ENCODE measurements at places on chromosomes 6 and 20.
A peak's percentile ranks its signal among the peaks of the same experiment; 100 is the strongest.

- DNase-seq: no peak
Observed at GRCh38 chr20:9677100-9677623, 161.7 kb downstream of the PAK5 start.

DNA sequence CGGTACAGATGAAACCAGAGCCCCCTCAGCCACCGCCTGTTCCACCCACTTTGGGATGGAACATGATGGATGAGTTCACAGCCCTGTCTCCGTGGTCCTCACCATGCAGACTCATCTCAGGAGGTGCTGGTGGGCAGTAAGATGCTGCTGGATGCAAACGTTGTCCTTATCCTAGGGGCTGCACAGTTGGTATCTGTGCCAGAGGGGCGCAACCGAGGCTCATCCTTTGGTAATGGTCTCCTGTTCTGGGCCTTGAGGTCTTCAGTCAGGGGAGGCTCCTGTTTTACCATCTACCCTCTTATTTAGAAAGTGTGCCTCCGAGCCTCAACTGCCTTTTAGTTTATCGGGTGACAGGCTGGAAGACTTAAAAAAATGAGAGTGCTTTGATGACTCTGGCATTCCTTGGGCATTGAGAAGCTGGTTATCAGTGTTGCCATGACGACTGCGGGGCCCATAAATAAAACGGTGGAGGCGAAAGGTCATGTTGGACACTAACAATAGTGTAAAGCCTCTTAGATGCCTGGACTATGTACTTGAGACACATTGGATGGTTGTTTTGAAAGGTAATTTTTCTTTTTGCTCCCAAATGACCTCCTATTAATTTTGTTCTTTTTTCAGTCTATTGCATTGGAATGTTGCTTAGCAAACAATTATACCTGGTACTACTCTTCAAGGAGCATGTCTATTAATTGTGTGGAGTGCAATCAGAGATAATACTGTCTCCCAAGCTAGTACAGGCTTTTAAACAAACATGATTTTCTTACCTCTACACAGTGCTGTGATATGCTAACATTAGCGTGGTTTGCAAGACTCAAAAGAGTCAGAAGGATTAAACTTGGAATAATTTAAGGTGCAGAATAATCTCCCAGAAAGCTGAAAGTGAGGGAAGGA is 74.2 kb upstream of the DSP start:
- no peak for DNase-seq

DNA sequence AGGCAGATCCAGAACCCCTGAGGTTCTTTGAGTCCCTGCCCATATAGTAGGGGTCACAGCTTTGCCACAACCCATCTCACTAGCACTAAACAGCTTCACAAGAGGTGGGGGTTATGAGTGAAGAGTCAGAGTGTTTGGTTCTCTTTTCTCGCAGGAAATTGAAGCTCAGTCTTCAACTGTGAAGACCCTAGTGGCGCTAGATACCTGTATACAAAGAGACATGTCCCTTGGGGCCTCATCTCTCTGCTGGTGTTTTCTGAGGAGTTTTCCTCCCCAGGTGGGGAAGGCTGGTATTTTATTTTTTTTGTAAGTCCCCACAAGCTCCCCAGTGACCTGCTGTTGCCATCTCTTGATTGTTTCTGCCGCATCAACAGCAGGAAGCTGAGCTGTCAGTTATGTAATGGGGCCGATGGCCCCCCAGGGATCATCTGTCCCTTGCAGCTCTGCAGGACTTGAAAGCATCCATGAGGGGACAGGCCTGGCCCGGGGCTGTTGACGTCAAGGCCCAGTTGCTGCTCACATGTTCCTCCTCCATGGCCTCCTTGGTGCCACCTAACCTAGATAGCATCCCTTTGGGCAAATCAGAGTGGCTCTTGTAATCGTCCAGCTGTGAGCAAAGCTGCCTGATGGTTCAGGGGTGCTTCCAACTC is 23.1 kb downstream of the STK35 start:
- DNase-seq: no peak

GRCh38 chr6:87237804-87238203 is 82.4 kb downstream of the ZNF292 start:
- DNase-seq: peak; percentile 10

GRCh38 chr6:56758553-56758952 is 115.9 kb upstream of the DST start:
- no peak for DNase-seq

DNA sequence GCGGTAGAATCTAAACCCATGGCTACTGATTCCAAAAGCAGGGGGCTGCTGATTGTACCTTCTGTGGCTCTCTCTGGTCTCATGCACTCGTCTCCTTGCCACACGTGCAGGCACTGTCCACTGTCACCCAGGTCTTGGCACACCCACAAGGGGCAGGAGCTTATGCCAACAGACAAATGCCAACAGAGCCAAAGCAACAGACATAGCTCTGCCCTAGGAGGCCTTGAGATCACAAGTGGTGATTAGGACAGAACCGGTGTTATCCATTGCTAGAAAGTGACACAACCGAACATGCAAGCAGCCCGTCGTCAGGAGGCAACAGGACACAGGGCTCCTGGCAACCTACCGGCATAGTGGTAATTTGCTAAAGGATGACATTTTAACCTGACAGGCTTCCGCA is 36.8 kb upstream of the MRPS10 start:
- DNase-seq: no peak

GRCh38 chr6:28683945-28684538 is 158.4 kb downstream of the GPX5 start:
- peak; percentile 41 for DNase-seq

DNA sequence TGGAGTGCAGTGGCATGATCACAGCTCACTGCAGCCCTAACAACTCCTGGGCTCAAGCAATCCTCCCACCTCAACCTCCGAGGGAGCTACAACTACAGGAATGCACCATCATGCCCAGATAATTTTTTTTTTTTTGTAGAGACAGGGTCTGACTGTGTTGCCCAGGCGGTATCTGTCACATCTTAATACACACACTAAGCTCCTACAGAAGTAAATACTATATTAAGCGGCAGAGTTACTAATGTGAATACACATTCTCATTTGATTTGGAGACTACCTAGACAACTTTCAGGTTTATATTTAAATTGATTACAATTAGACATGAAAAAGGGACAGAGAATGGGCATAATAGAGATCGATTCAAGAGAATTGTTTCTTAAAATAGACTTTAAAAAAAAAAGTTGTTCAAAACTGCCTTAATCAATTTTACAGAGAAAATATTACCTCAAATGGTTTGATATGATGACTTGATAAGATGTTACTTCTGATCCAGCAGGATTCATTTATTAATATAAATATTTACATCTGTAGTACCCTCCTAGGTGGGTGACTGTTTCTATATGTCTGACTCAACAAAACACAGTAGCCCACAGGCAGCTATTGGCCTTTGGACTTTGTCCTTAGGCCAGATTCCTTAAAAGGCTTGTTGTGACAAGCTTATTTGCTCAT is 7.1 kb upstream of the LOC128125822 start:
- DNase-seq: no peak

DNA sequence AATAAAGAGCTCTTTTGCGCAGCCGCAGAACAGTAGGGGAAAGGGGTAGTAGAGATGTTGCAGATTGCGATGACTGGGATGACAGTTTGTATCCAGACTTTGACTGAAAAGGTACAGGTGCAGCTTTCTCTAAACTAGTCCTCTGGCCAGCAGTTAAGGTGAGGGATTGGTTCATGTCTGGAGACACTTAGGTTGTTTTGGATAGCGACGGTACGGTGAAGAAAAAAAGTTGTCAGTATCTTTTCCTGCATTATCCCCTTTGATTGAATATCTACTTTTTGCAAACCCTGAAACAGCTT is 537 bp downstream of the PRR3 start:
- DNase-seq: no peak

- DNase-seq: no peak
Observed at GRCh38 chr6:16104624-16105433, 24.1 kb upstream of the MYLIP start.

DNA sequence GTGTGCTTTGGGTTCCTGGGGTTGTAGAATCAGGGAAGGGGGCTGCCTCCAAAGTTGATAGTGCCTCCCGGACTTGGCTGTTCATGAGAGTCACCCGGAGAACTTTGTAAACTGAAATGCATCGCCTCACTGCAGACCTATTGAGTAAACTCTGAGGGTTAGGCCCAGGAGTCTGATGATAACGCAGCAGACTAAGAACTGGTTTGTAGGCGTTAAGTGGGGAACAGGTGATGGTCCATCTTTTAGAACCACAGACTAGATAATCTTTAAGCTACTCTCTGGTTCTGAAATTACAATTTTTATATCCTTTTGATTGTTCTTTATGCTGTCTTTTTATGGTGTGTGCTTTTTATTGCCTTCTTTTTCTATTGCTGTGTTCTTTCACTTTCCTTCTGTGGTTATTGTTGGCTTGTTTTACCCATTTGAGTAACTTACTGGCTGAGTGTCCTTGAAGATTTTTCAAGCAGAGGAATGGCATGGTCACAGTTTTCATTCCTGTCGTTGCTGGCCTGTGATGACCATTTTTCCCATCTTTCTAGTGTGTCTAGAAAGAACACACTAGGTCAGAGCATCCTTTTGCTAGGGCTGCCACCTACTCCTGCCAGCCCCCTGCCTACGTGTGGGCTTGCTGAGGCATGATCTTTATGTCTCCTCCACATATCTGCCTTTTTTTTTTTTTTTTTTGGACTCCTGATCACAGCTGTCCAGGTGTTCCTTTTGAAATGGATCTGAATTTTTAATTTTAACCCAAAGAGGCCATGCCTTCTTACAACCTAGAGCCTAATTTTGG is 30.9 kb downstream of the LRRC1 start:
- no peak for DNase-seq

GRCh38 chr6:4682431-4683097 is 93.6 kb upstream of the CDYL start:
- no peak for DNase-seq

GRCh38 chr6:31094389-31094881 is 17.9 kb downstream of the C6orf15 start:
- no peak for DNase-seq

DNA sequence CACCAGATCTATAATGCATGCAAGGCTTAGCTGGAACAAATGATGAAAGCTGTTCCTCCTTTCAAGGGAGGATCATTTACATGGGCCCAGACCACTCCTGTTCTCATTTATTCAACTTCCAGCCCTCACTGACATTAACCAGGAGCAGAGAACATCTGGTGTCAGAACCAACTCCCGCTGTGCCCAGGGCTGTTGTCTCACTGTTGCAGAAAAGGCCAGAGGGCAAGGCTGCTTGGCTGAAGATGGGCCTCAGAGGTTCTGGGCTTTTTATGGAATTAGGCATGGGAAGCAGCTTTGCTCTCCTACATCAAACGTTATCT is 164.2 kb downstream of the GMPR start:
- DNase-seq: no peak

DNA sequence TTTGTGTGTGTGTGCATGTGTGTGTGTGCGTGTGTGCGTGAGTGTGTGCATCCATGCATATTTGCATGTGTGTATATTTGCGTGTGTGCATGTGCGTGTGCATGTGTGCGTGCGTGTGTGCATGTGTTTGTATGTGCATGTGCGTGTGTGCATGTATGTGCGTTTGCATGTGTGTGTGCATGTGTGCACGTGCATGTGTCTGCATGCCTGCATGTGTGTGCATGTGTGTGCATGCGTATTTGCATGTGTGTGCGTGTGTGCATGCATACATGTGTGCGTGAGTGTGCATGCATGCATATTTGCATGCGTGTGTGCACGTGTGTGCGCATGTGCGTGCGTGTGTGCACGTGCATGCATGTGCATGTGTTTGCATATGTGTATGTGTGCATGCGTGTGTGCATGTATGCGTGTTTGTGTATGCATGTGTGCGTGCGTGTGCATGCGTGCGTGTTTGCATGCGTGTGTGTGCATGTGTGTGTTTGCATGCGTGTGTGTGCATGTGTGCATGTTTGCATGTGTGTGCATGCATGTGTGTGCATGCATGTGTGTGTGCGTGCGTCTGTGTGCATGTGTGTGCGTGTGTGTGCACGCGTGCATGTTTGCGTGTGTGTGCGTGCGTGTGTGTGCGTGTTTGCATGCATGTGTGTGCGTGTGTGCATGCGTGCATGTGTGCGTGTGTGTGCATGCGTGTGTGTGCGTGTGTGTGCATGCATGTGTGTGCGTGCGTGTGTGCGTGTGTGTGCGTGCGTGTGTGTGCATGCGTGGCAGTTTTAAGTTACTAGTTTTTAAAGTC is 57.7 kb upstream of the SMOC2 start:
- DNase-seq: no peak

GRCh38 chr20:9322661-9323060 is 191.7 kb upstream of the LAMP5 start:
- DNase-seq: no peak

- no peak for DNase-seq
Observed at GRCh38 chr6:7235712-7236305, 77.2 kb downstream of the SSR1 start.

- DNase-seq: peak; percentile 65
Observed at GRCh38 chr20:36919715-36920333, 31.7 kb downstream of the SAMHD1 start.

DNA sequence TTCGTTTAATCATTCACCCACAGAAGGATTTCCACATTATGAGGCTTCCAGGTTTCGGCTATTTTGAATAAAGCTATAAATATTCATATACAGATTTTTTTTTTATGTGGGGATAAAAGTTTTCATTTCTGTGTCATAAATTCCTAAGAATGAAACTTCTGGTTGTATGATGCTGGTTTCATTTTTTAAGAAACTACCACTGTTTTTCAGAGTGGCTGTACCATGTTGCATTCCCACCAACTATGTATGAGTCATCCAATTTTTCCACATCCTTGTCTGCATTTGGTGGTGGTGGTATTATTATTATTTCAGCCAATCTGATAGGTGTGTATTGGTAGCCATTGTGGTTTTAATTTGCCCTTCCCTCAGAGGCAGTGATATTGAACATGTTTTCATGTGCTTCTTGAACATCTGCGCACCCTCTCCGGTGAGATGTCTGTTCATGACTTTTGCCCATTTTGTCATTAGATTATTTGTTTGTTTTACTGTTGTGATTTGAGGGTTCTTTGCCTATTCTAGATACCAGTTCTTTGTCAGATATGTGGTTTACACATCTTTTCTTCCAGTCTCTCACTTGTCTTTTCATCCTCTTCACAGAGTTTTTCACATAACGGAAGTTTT is 75.5 kb downstream of the DOK5 start:
- no peak for DNase-seq

GRCh38 chr6:43298565-43299337 is 691 bp downstream of the SLC22A7 start:
- no peak for DNase-seq

GRCh38 chr6:163554663-163555062 is 140.1 kb downstream of the QKI start:
- DNase-seq: peak; percentile 76

DNA sequence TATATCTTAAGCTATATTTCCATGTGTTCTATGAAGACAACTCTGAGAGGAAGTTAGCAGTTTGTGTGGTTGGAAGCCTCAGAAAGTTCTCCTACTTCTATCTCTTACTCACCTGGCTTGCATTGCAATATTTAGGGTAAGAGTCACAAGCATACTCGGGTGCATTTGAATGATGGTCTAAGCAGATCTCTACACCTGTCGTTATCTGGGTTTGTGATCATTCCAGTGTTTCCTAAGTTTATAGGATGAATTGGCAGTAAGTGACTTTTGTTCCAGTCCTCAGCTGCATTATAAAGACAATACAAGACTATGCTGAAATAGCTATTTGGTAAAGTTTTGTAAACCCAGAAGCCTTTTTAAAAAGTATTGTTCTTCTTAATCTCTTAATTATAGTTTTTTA is 36.9 kb downstream of the CBFA2T2 start:
- no peak for DNase-seq

GRCh38 chr20:2206957-2207769 is 88.6 kb upstream of the TGM3 start:
- DNase-seq: peak; percentile 92

GRCh38 chr6:6829872-6830685 is 241.6 kb downstream of the LY86 start:
- DNase-seq: no peak
